Karpas-422 (cell line): ENCODE measurements at places on chromosomes 12 and 14.

- DNase-seq: no peak
Observed at GRCh38 chr12:102740141-102740955, 176.7 kb downstream of the PAH start.

DNA sequence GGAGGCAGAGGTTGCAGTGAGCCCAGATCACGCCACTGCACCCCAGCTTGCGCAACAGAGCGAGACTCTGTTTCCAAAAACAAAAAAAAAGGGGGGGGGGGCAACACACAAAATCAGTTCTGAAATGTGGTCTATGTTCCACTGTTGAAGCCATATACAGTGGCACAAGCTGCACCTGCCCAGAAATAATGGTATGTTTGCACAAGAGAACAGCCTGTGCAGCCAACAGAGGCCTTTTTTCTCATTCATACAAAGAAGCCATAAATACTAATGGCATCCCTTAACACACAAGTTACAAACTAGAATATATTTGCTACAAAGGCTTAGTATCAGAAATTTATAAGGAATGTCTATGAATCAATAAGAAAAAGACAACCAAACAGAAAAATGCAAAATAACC, 37.1 kb downstream of the ITPR2 start:
- no peak for DNase-seq

- no peak for DNase-seq
Observed at GRCh38 chr12:94616203-94616729, 34.1 kb downstream of the TMCC3 start.

DNA sequence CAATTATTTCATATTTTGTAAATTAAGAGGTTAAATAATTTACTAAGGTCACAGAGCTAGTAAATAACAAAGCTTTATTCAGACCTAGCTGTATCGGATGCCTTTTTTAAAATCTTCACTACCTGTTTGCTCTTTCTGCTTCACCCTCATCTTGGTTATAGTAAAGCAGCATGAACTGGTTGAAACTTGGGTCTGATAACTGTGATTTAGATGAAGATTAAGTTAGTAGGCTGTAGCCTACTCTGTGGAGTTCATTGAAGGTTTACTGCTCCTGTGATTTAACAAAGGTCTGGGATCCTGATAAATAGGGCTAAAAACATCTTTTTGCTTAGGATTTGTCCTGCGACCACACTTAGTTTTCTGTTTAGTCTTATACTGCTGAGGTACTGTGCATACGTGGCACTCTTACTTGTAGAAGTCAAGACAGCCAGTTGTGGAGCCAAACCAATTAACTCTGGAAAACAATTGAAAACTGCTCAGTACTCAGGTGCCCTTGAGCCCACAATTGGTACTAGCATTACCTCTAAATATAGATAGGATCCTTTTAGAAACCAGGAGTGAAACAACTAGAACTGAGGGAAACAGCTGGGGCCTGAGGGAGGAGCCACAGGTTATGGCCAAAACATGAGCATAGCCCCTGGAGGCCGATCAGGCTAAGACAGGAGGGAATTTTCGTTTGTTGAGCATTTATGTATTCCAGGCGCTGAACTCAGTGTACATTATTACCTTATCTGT, 2.3 kb downstream of the SPATS2 start:
- DNase-seq: peak; percentile 70

GRCh38 chr12:32586390-32586789, 92.7 kb upstream of the DNM1L start:
- DNase-seq: no peak

DNA sequence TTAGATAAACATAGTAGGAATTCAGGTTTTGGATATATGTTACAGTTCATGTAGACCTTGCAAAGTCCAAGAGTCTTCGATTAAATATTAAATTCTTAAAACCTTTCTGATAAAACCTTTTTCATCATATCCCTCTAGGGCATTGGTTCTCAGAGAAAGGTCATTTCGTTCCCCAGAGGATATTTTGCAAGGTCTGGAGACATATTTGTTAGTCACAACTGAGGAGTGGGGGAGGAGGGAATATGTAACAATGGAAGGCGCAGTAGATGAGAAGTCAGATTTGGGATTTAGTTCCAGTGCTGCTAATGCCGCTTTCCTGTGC, 5.3 kb downstream of the TMEM253 start:
- DNase-seq: no peak

DNA sequence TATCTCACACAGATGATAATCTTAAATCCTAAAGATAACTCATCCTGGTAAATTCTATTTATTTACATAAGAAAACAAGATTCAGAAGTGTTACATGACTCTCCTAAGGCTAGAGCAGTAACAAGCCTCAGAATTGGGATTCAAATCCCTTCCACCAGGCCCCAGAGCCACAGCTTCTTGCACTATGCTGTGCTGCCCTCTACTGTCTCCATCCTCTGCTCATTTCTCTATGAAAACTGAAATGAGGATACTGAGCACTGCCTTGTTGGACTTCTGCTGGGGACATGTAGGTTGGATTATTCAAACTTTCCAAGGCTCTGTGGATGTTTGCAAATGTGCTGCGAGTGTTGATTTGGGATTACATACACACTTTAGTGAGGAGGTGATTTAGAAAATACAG, 23.5 kb upstream of the C12orf50 start:
- peak; percentile 76 for DNase-seq

DNA sequence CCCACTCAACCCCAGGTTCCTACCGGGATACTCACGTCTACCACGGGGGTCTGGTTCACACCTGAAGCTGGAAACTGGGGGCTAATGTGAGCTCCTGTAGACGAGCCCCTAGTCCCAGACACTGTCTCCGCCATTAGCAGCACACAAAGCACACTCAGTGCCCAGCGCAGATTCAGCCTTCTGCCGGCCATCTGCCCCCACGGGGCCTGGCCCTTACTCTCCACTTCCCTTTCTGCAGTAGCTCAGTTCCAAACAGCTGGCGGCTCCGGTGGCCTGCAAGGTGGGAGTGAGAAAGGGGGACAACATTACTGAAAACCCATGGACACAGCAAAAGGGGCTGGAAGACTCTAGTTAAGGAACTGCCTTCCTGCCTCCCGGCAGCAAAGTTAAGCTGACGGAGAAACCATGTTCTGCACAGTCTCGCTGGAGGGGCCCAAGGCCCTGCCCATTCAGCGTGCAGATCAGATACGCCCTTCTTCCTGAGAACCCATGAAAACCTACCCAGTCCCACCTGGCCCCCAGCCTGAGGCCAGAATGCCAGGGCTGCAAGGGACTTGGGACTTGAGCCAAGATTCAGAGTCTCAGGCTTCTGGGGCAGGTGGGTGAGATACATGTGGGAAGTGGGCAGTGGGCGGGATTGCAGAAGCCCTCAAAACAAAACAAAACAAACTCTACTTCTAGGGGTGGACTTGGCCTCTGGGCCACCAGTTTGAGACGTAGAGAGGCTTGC, 2.1 kb downstream of the SLC8B1 start:
- no peak for DNase-seq

DNA sequence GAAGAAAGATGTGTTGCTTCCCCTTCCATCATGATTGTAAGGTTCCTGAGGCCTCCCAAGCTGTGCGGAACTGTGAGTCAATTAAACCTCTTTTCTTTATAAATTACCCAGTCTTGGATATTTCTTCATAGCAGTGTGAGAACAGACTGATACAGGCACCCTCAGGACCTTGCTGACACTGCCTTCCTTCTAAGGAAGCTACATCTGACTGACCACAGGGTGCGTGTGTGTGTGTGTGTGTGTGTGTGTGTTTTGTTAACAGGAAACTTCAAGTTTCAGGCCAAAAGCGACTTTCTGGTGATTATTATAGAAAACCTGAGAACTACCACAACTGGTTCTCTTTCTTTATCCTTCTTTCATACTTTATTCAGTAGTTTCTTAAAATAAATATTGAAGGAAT, 149.0 kb downstream of the CAPZA3 start:
- no peak for DNase-seq

GRCh38 chr12:105342464-105342863, 12.0 kb downstream of the C12orf75 start:
- no peak for DNase-seq

DNA sequence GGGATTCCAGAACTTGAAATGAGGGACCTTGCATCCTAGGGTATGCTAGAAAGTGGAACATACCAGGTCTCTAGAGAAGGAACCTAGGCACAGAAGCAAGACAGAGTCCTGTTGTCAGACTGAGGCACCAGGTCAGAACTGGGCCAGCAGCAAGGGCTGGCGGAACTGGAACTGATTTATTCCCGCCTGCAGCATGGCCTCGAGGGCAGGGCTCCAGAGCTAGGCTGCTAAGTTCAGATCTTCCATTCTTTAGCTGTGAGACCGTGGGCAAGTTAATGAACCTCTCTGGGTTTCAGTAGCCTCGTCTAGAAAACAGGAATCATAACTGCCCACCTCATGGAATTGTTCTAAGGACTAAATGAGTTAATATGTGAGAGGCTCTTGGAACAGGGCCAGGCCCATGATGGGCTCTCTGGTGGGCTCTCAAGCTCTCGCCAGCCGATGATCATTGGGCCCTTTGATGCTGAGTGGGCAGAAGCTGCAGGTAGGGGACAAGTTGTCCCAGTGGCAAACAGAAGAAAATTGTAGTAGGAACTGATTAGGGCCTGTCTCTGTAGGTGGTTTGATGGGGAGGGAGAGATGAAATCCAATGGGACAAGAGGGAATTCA, 199.8 kb downstream of the ZFP36L1 start:
- DNase-seq: no peak

- DNase-seq: no peak
Observed at GRCh38 chr14:67370830-67371229, 10.7 kb downstream of the EIF2S1 start.

- no peak for DNase-seq
Observed at GRCh38 chr12:124678421-124678893, 111.0 kb upstream of the NCOR2 start.

DNA sequence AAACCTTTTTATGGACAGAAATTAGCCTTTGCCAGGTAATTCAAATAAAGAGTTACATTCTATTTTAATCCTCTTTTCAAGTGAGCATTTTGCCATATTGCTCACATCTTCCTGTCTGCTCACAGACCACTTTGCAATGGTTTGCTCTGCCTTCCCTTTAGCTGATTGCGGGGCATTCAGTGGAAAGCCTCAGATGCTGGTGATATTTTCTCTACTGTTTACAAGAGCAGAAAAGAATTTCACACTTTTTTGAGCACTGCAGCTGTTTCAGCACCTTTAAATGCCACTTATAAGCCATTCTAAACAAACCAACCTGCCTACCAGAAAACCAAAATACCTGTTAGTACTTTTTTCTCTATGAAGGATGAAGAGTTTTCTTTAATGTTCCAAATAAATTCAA, 195.7 kb upstream of the LRIG3 start:
- no peak for DNase-seq

DNA sequence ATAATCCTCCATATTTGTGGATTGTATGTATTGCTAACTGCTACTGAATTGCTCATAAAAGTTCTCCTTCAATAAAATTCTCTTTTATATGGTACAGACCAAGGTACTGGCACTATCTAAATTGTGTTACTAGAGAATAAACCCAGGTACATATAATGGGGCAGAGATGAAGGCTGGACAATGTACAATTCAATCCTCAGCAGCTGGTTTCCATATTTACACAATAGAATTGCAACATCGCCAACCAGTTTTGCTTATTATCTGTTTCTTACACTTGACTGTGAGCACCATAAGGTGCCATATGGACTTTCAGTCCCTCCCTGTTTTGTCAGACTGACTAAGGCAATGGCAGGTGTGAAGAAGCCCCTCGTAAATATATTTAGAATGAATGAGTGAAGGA, 18.1 kb downstream of the KITLG start:
- no peak for DNase-seq

DNA sequence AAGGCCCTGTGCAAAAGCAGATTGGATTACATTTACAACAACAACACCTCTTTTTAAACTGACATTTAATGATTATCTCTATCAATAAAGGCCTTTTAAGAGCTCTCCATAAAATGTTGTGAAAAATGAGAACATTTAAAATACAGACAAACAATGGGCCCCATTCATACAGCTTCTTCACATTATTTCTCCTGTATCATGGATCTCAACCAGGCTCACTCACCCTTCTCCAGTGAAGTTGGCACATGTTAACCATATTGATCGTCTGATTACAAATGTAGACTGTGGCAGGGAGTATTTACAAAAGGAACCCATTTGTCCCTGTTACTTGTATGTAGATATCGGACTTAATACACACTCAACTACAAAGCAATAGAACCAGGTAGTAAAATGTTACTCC, 220.2 kb upstream of the BTG1 start:
- DNase-seq: no peak

DNA sequence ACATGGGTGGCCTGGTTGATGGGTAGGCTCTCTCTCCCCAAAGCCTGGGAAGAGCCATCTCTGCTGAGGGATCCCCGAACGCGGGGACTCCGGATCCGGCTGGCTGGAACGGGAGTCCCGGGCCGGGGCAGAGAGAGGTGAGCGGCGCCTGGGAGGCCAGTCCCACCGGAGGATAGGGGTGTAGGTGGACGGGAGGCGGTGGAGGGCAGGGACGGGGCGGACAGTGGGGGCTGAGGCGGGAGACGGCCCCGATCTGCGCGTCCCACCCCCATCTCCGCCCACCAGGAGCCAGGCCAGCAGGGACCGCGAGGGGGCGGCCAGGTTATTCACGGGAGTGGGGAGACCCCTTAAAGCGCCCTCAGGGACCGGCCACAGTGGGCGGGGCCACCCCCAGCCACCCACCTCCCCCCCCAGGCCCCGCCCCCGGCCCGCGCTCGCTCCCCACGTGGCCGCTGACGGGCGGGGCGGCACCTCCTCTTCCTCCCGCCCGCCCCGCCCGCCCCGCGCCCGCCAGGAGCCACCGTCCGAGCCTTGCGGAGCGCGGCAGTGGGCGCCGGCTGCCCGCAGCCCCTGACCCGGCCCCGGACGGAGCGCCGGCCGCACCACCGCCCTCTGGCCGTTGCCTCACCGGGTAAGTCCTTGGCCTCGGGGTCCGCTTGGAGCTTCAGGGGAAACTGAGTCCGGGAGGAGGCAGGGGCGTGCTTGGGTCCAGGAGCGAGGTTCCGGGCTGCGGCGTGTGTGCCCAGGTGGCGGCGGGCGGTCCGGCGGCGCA, at the start of gene INF2:
TSS of gene INF2 (plus strand) at position 510 of the 772 bp plus-strand sequence. CDS start 11,748 bp downstream, outside the sequence.
- DNase-seq: peak; percentile 80

- DNase-seq: no peak
Observed at GRCh38 chr14:97271451-97271960, 474.3 kb downstream of the VRK1 start.

GRCh38 chr12:130014485-130014807, 110.6 kb upstream of the TMEM132D start:
- no peak for DNase-seq

DNA sequence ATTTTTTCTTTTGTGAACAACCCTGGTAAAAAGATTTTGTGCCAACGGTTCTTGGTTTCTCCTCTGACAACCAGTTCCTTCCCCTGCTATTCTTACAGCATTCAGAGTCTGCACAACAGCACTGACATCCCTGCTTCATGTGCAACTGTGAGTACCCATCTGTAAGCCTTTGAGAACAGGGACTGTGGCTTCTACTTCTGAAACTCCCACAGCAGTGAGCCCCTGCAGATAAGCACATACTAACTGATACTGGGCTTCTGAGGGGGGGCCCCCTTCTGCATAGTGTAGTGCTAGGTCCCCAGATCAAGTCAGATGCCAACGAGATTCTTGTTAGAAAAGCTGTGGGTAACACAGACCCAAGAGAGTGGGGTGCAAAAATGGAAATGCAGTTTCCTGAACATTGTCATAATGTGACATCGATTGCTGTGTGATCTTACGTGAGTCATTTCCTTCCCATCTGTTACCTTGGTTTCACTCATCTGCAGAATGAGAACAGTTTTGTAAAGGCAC, 11.1 kb upstream of the NINJ2 start:
- DNase-seq: peak; percentile 72
